SJSA1 (cell line): ENCODE measurements at places on chromosomes 5 and 9. TPM values are rescaled to one million over a fixed set of nuclear protein-coding genes. Genes with fewer than 3 reads are reported as not detected.

DNA sequence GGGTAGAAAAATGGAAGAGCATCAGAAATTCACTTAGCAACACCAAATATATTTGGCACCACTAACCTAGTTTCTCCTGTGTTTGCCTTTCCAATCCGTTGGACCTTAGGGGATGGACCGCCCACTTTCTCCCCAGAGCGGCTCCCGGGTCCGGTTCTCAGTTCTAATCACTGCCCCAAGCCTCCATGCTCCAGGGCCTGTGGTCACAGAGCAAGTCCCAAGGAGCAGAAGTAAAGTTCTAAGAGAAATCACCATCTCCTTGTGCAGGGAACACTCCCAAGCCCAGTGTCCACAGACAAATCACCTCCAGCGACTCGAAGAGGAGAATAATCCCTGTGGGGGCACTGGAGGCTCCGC, 728 bp upstream of the SLC1A1 start:
- no peaks in the 10 kb centered on the region; the same call in 1 of the 2 replicates for H3K4me1 ChIP-seq
- DNase-seq = no peak
- H3K27me3 ChIP-seq = no peaks in the 10 kb centered on the region

GRCh38 chr9:89177012-89177943, 1.3 kb downstream of the SHC3 start:
- H3K27ac ChIP-seq = no peak overlapping the region
- H3K4me1 ChIP-seq = peaks cover 32% of the 10 kb centered on the region
- peak overlapping the region; percentile 42 for H3K4me3 ChIP-seq
- H3K36me3 ChIP-seq = no peaks in the 10 kb centered on the region
- peaks cover 21% of the 10 kb centered on the region for H3K27me3 ChIP-seq

- peak overlapping the region; percentile 6; the same call in 1 of the 2 replicates for H3K4me3 ChIP-seq
- DNase-seq = peak; percentile 84
- H3K4me1 ChIP-seq = peaks cover 55% of the 10 kb centered on the region
- H3K27ac ChIP-seq = peak overlapping the region; percentile 98
Observed at GRCh38 chr9:77707383-77708063, 59.4 kb upstream of the GNA14 start.

DNA sequence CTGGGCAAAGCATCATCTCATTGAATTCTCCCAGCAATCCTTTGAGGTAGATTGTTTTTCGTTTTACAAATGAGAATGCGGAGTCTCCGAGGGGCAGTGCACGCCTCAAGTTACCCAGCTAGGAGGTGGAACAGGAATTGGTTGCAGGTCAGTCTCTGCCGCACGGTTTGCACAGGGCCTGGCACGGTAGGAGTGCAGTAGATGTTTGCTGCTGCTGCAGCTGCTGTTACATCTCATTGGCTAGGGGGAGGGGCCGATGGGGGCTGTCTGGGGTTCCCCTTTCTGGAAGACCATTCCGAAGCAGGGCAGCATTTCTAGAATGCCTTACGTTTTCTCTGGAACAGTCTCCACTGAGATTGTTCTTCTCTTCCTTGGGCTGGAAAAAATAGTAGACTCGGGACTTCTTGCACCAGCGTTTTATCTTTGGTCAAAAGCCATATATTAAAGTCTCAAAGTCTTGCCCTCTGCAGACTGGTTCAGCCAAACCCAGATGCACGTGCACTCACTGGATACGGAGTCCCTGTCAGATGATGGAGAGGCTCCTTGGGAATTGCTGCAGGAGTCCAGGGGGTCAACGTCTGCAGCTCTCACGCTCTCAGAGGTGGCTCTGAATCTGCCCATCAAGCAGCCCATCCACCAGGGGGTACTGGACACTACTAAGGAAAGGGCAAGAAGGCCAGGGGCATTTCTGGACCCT, 1.2 kb downstream of the USP20 start:
- no peak for DNase-seq
- H3K4me1 ChIP-seq = peaks cover 18% of the 10 kb centered on the region
- peak overlapping the region; percentile 81 for H3K4me3 ChIP-seq
- peaks cover 25% of the 10 kb centered on the region for H3K36me3 ChIP-seq
- H3K27ac ChIP-seq = no peak overlapping the region
- H3K27me3 ChIP-seq = no peaks in the 10 kb centered on the region

DNA sequence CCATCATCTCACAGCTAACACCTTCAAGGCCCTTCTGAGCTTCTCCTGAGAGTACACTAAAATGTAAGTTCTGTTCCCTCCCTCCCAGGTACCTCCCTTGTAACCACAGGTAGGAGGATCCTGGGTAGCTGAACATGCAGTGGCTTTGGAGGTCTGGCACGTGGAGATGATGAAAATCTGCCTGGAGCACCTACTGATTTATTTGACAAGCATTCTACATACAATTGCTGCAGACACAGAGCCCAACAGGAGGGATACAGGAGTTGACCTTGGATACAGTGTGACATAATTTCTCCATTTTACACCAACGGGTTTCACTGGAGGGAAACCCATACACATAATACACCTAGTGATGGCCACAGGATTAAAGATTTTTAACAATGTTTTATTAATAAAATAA, 478.7 kb downstream of the SEMA5A start:
- DNase-seq = no peak
- H3K4me1 ChIP-seq = peaks cover 11% of the 10 kb centered on the region
- H3K36me3 ChIP-seq = peaks cover 3% of the 10 kb centered on the region; the same call in 1 of the 2 replicates
- H3K27me3 ChIP-seq = no peaks in the 10 kb centered on the region
- H3K4me3 ChIP-seq = no peak overlapping the region
- no peak overlapping the region for H3K27ac ChIP-seq

Gene GRIN3A
- total RNA-seq = not detected in 2 replicates

Gene ZNF454
- not detected in 2 replicates for total RNA-seq
